ENCODE measurements at places on chromosomes 5 and 9.

GRCh38 chr9:83583151-83584014 is 39.6 kb upstream of the IDNK start:
- peak; percentile 45 for DNase-seq

DNA sequence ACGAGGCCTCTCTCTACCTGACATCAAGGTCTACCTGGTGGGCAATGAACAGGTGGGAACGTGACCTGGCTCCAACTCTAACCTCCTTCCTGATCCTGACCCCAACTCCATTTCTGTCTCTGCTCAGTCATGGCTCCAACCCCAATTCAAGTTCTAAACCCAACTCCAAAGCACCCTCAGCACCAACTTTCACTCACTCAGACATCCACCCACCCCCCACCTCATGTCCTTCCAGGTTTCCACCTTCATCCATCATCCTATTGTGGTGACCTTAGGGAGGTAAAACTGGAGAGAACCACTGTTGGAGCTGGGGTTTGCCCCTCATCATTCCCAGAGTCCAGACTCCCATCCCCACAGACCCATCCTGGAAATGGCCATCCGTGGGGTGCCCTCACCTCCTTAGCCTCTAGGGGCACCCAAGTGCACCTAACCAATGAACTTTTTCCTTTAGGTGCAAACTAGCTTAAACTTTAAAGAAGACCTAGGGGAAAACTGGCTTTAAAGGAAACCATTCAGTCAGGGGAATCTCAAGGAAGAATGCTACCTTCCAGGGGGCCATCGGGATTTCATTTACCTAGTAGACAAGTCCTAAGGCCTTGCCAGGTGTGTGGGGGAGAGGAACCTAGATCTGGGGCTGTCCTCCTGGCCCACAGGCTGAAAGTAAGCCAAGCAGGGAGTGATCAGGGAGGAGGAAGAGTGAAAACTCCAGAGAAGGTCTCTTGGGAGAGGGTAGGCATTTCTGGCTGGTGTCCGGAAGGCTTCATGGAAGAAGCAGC is 11.3 kb downstream of the RGS14 start:
- peak; percentile 63 for DNase-seq

- DNase-seq = no peak
These were observed 2.7 kb downstream of the RASGRF2 start for GRCh38 chr5:80962630-80963520.

- DNase-seq = no peak
These were observed 444.1 kb upstream of the TLE4 start for GRCh38 chr9:79127661-79128060.

DNA sequence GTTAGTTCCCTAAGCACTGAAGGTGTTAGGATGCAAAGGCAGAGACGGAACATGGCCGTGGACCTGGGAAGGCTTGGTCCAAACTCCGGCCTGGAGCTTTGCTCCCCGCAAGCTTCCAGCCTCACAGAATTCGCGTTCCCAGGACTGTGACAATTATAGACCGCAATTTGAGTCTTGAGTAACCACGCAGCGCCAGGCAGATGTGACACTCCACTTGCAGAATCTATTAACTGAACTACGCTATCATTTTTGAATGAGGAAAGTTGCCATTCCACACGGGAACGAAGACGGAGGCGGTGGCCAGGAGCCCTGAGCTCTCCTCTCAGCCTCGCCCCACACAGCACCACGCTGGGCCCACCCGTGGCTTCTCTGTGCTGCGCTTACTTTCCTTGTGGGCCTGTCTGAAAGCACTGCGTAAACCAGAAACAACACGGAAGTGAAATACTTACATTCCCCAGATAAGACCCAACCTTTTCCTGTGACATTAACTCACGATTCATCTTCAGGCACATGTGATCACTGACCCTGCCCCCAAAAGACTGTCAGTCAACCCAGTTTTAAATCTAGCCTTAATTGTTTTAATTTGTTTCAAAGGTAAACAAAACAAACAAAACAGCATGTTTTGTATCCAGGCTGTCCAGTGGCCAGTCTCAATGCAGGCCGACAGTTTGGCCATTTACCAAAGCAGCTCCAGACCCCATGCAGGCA is 16.1 kb upstream of the COL5A1 start:
- no peak for DNase-seq

GRCh38 chr5:134370311-134370870 is 978 bp upstream of the UBE2B start:
- no peak for DNase-seq

GRCh38 chr5:156515803-156516360 is 188.9 kb downstream of the SGCD start:
- no peak for DNase-seq

DNA sequence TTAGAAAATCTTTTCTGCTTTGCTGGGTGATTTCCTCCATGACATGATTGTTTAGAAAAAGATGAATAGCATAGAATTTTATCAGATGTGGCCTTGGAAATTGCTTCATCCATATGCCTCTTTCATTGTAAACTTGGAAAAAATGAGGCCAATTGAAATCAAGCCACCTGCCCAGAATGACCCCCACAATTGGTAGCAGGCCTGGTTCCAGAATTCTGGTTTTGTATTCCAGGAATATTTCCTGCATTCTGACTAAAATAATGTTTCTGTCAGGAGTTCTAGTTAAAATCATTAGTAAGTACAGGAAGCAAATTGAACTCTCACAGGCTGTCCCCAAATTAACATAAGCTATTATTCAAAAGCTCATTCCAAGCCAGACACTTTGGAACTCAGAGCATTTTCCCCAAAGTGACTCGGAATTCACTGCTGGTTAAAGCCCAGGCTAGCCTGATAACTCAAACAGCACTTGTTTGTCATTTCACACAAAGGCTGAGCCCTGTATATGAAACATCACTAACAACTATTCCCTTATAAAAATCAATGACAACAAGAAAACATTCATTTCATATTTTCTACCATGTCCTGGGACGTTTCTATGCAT is 75.1 kb upstream of the ADCY2 start:
- DNase-seq = no peak

- DNase-seq = no peak
These were observed 579 bp upstream of the ASTN2 start for GRCh38 chr9:117415358-117415914.

GRCh38 chr9:112038017-112038408 is 137.1 kb downstream of the SUSD1 start:
- DNase-seq = no peak
